ENCODE measurements at places on chromosomes 6 and 20.

GRCh38 chr20:45695496-45695895 lies 6.3 kb upstream of the WFDC13 start:
- no peak for DNase-seq

- DNase-seq: no peak
These were observed 154.6 kb upstream of the AHI1 start for GRCh38 chr6:135651964-135652755.

DNA sequence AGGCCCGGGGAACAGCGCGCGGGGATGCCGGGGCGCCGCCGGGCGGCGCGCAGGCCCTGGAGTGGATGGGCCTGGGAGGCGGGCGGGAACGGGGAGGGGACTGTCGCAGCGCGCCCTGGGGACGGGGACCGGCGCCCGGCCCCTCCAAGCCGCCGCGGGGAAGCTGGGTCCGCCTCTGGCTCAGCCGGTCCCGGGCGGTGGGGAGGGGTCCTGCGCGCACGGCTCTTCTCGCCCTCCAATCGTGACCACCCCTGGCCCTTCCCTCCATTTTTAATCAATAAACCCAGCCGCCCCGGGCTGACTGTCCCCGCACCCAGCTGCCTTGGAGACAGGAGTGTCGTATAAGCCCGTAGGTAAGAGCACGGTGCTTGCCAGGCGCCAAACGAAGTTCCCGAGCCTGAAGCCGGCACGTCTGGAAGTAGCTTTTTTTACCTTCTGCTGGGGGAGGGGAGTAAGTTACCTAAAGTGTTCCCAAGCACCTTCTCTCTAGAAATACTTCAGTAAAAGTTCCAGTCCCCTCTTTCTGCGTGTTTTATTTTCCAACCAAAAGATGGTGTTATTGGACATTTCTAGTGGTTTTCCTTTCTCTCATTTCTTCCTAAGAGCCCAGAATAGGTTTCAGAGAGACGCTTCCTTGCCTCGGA lies 780 bp upstream of the TAF4 start:
- peak; percentile 65 for DNase-seq

DNA sequence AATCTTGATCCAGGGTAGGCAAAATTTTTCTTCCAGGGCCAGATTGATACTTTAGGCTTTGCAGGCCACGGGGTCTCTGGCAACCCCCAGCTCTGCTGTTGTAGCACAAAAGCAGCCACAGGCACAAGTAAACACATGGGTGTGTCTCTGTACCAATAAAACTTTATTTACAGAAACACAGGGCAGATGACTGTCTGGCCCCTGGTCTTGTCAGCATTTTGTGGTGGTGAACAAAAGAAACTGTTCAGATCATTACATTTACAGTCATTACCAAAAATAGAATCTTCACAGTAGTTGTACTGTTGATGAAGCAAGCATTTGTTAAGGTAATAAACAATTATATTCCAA lies 45.0 kb upstream of the KIF25 start:
- DNase-seq: no peak

DNA sequence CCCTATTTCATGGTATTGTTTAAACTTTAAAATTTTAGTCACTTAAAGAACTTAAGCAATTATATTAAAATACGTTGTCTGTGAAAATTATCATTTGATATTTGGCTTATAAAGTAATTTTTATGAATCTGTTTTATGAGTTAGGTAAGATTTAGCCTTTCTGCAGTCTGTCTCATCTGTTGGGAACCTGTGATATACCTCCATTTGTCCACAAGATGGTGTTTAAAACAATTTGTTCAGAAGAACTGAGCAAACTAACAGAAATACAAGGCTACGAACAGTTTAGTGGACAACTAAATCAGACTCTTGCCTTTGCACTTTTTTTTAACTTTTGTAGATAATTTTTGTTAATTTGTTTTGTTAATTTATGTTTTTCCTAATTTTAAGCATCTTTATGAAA lies 92.4 kb downstream of the COL9A1 start:
- peak; percentile 26 for DNase-seq

- no peak for DNase-seq
These were observed 45.3 kb downstream of the VTA1 start for GRCh38 chr6:142192343-142192742.

- no peak for DNase-seq
These were observed 37.6 kb downstream of the LAMP5 start for GRCh38 chr20:9551808-9552550.

DNA sequence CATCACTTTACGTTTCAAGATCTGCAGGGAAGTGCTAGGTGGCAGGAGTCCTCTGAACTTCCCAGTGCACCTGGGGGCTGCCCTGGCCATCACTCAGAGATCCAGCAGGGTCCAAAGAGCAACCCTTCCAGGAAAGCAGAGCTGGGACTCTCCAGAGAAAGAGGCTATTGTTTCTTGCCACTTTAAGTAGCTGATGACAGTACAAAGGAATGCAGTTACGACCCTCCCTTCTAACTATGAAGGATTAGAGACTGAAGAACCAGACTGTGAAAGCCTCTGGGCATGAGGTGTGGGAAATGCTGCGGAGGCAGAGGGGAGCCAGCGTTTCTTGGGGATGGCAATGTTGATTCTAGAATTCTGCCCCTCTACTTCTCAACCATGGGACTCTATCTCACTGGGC lies 189.1 kb upstream of the SUPT3H start:
- DNase-seq: no peak

- no peak for DNase-seq
These were observed 580.3 kb downstream of the TENT5A start for GRCh38 chr6:81172056-81172740.

GRCh38 chr6:102474041-102474807 lies 1080.7 kb downstream of the GRIK2 start:
- no peak for DNase-seq

DNA sequence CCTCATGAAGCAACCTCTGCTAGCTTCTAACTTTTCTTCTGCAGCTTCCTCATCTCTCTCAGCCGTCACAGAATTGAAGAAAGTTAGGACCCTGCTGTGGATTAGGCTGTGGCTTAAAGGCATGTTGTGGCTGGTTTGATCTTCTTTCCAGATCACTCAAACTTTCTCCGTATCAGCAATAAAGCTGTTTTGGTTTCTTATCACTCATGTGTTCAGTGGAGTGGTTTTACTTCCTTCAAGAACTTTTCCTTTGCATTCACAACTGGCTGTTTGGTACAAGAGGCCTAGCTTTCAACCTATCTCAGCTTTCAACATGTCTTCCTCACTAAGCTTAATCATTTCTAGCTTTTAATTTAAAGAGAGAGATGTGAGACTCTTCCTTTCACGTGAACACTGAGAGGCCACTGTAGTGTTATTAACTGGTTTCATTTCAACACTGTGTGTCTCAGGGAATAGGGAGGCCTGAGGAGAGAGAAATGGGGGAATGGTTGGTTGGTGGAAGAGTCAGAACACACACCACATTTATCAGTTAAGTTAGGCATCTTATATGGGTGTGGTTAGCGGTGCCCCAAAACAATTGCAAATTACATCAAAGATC lies 17.2 kb downstream of the ZSCAN23 start:
- no peak for DNase-seq

GRCh38 chr6:151379933-151380847 lies 11.2 kb downstream of the ZBTB2 start:
- peak; percentile 37 for DNase-seq
